ENCODE measurements at places on chromosomes 4 and X.

DNA sequence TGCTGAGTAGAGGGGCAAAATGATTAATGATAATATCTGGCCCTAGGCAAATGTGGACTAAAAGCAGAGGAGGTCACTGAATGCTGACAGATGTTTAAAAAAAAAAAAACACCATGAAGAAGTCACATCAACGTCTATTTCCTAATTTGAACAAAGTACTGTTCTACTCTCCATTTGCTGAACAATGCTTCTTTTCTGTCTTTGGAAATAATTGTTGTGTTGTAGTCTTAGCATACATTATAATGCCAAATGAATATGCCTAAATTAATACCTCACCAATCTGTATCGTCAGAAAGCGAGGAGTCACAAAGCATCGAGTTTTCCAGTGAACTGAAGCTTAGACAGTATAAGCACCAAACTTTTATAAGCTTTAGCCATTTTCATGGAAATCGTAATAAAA lies 140.9 kb upstream of the JADE1 start:
- DNase-seq, result no peak

- DNase-seq, result no peak
Measured at GRCh38 chr4:93879919-93880318, 51.4 kb downstream of the ATOH1 start.

DNA sequence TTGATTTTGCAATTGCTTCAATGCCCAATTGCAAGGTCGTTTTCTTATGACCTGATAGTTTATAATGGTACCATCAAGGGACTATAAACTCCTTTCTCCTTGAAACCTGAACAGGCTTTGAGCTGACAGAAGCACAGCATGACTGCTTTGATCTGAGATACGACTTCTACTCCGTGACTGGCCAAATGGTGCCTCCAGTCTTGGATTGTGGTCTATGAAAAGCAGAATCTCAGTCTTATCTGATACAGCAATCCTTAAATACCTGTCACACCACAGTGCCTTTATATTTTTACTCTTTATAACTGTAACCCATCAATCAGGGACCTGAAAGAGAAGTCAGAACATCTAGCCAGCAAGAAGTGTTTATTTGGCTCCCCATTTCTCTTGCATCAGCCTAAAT lies 93.1 kb downstream of the DOCK11 start:
- no peak for DNase-seq

GRCh38 chr4:102493794-102494193 lies 7.4 kb upstream of the NFKB1 start:
- no peak for DNase-seq

DNA sequence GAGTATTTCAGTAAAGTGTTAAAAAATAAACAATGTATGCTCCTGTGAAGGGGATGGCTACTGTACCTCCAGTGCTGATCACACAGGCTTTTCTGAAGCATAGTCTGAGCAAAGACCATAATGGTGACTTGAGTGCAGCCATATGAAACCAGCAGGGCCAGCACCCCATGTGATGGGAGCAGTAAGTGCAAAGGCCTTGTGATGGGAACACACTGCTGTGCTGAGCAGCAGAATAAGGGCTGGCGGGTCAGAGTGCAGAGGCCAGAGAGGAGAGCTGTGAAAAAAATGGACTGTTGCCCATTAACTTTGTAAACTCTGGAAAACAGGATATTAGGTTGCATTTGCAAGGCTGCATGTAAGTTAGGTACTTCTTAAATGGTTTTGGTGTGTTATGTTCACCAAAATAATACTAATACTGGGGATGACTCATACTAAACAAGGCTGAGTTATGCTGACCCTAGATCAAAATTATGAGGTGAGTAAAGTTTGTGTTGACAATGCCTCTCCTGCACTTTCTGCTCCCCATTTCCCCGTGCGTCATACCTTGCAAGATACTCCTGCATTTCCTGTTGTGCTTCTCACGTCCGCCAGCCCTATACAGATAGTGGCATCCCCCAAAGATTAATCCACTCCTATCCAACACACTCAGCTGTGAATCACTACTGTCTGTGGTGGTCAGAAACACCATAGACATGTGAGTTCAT lies 67.0 kb upstream of the FAM9A start:
- no peak for DNase-seq

- DNase-seq, result no peak
Measured at GRCh38 chr4:3816983-3817960, 51.1 kb downstream of the ADRA2C start.

GRCh38 chr4:18635531-18635930 lies 614.0 kb upstream of the LCORL start:
- DNase-seq, result no peak

GRCh38 chr4:86496094-86497080 lies 97.7 kb upstream of the PTPN13 start:
- no peak for DNase-seq

GRCh38 chrX:107465932-107466620 lies 16.6 kb downstream of the FRMPD3 start:
- no peak for DNase-seq

GRCh38 chrX:68685685-68686084 lies 38.2 kb downstream of the STARD8 start:
- DNase-seq, result no peak

GRCh38 chr4:39881789-39882188 lies 95.9 kb downstream of the PDS5A start:
- DNase-seq, result no peak

DNA sequence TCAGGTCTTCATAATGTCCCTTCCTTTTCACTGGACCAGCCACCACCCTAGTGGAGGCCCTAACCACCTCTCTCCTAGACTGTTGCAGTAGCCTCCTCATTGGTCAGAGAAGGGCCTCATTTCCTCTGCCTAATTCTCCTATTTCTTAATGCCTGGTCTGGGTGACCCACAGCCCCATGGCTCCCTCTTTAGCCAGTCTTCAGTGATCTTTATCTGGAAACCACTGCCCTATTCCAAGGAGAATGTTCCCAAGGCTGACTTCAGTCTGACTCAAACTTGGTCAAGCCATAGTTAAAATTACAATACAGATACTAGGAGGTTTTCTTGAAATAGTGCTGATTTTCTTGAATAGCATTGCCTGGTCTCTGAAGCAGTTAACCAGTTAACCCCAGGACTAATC lies 53.6 kb upstream of the PRPS1 start:
- no peak for DNase-seq

DNA sequence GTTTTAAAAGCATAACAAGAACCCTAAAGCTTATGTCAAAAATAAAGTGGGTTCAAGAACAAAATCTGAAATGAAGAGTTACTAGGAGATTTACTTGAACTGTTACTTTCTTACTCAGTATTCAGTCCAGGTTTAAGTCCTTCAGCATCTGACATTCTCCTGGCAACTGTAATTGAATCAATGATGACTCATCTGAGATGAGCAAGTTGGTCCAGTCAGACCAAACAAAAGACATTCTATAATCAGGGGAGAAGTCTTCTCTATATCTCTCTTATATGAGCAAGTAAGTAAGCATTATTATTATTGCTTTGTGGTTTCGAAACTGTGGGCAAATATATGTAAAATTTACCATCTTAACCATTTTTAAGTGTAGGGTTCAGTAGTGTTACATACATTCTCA lies 34.6 kb downstream of the MAP9 start:
- DNase-seq, result no peak

- no peak for DNase-seq
Measured at GRCh38 chr4:155667222-155667567, 547 bp downstream of the GUCY1A1 start.

DNA sequence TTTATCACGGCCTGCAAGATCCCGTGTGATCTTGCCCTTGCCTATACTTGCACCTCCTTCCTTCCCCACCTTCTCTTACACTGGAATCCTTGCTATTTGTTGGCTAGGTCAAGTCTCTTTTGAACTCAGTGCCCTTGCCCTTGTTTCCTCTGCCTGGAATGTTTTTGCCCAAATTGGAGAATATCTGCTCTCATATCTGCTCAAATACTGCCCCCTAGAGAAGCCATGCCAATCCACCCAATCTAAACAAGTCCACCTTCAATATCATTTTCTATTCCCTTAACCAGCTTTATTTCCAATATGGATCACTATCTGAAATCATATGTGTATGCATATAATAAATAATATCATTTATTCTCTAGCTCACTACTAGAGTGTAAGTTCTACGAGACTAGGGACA lies 1044.2 kb upstream of the FTHL17 start:
- DNase-seq, result no peak

DNA sequence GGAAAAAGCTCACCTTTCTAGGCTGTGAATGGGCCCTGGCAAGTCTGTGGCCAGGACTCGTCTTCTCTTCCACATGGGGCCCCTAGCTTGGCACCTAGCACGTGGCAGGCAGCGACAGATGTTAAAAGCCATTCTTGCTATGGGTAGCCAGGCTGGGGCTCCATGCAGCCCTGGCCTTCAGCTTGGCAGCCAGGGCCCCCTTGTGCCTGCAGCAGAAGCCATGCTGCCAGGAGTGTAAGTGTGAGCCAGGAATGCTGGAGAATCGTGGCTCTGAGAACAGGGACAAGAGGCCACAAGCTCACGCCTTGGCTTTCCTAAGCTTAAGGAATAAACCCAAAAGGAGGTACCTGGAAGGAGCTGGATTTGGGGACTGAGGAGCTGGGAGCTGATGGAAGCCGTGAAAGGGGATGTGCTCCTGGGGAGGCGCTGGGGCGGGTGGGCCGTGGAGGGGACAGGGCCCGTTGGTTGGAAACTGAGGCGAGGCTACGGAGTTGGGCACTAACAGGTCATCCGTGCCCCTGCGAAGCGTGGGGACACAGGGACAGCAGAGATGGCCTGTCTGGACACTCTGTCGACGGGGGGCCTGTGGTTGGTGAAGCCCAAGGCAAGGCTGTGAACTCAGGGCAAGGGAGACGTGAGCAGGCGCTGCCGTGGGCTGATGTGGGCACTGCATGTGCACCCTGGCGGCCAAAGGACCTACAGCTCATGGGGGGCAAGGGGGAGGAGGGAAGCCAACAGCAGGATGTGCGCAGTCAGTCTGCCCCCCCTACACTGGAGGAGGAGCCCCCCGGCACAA lies 895 bp upstream of the OPN1LW start:
- DNase-seq, result no peak

DNA sequence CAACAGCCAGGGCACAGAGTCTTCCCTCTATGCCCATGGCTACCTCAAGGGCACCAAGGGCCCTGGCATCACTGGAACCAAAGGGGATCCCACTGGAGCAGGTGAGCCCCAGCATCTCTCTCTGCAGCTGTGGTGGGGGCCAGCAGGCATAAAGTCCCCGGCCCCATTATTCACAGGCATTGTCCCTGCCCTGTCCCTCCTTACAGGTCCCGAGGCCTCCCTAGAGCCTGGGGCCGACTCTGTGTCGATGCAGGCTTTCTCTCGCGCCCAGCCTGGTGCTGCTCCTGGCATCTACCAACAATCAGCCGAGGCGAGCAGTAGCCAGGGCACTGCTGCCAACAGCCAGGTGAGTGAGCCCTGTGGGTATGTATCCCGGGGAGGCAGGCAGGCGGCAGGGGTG lies 12.3 kb upstream of the UBA1 start:
- no peak for DNase-seq

- DNase-seq, result no peak
Measured at GRCh38 chrX:11461201-11462001, 168.2 kb downstream of the AMELX start.

- no peak for DNase-seq
Measured at GRCh38 chrX:729583-730409, 99.2 kb downstream of the SHOX start.

DNA sequence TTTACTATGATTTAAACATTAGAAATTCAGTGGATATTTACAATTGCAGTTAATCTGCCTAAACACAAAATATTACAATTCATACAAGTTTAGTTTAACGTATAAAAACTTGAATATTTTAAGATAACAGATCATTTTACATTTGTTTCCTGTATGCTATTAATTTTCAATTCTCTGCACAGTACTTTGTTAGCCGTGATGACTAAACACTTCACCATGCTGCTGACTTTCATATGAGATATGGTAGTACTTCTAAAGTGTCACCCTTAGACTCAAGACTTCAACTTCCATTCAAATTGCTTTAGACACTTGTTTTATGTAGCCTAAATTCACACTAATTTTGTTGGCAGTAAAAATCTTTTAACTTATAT lies 1646.4 kb upstream of the ADGRL3 start:
- DNase-seq, result no peak

DNA sequence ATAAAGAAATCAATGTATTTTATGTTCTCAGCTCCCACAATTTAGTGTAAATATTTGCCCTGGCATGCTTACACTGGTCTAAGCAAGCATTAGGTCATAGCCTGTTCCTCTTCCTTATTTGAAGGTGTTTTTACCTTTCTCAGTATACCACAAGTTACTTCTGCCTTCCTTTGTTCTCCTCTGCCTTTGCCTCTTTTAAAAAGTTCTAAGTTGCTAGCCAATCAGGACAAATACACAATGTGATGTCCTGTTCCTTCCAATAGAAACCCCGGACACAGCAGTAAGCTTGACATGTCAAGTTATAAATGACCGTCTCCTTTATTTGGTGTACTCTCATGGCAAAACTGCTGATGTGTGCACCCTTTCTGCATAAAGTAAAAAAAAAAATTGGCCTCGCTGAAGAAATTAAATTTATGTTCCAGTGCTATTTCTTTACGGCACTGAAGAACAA lies 49.4 kb downstream of the UGT2B10 start:
- DNase-seq, result no peak

DNA sequence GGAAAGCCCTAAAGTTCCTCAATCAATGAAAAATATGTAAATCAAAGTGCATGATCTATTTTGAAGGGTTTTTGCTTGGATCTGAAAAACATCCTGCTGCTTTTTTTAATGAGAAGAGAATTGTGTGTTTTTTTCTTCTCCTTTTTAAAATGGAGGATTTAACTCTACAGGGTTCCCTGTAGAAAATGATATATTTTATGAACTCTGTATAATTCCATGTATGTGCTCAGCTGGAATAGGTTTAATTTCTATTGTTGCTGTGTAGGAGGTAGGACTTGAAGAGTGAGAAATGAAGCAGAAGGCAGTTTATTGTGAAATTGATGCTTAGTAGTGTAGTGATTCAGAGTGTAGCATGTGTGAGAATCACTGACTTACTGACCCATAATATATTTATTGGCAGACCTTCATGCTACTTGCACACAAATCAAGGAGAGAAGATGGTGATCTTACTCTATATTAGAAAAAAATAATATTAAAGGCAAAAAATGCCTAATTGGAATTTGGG lies 286.8 kb upstream of the FSTL5 start:
- DNase-seq, result no peak

DNA sequence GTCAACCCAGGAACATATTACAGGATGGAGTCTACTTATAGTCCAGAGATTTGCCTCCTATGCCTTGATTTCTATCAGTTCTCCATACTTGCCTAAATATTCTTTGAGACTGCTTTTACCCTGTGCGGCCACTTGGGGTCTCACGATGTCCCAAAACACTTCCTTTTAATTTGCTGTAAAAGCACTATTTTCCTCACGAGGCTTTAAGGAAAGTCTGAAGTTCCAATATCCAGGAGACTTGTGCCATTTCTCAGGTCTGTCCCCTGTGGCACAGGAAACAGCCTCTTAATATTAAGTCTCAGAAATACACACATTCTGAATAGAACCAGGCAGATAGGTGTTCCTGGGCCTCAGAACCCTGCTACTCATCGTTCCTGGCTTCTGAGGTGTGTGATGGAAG lies 142.9 kb downstream of the TMEM164 start:
- no peak for DNase-seq

Data from cerebellar nuclear complex (tissue), 1 donor.